ENCODE measurements at places on chromosomes 7 and 10.

DNA sequence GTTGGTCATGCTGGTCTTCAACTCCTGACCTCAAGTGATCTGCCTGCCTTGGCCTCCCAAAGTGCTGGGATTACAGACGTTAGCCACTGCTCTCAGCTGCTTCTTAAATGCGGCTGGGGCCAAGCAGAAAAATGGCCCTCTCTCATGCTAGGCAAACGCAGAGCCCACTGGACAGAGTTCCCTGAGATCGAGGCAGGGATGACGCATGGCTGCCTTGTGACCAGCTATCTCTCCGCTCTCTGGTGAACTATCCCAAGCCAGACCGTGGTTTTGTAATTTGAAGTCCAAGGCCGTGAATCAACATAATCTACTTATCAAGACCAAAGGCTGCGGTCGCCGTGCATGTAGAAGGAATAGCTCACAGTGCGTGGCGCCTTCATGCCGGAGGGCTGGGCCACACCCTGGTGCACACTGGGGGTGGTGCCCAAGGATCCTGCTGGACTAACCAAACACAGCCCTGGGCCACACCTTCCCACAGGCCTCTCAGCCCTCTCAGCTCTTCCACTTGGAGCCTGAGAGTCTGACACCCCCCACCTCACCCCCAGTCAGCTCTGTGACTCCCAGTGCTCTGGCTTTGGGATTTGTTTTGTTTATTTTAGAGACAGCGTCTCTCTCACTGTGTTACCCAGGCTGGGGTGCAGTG, 88.1 kb upstream of the CUX1 start:
- DNase-seq: peak; percentile 91

DNA sequence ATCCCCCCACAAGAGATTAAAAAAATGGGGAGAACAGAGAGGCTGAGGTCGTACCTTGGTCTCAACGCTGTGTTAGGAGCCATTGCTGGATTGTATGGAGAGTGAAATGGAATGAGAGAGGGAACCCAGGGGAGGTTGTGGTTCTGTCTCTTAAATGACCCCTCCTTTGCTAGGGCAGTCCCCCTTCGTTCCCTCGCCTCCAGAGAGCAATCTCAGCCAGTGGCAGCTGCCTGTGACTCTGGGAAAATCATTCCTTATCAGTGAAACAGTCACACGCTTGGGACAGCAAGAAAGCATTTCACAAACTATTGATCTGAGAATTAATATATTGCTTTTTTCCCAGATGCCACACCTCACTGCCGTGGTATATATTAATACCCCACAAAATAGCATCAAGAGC, 12.0 kb upstream of the CARD11 start:
- DNase-seq: no peak

DNA sequence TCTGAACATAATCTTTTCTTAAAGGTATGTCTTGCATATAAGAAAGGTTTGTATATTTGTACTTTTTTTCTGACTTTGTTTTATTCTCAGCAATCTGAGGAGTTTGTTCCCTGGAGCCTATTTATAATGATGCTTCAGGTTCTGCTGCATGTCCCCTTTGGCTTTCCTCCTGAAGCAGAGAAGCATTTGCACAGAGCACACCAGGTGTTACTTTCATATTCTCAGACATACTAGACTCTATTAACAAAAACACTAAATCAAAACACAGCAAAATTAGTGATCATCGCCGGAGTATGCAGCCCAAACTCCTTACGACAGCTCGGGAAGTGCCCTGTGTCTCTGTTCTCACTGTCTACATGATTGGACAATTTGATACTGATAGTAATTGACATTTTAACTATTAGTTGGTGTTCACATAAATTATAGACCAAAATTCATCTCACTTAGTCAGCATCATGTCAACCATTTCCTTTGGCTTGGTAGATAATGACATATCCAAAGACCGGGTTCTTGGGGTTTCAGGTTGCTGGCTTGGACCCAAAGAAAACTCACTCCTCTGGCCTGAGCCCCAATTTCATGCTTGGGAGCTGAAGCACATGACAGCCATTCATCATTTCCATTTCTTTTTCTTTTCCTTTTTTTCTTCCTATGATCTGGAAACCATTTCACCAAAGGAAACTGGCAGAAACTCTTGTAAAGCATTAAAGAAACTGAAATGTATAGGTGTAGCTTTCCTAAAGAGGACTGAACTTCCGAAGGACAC, 400.1 kb upstream of the NRP1 start:
- DNase-seq: no peak

GRCh38 chr7:106749165-106749564, 88.2 kb upstream of the CCDC71L start:
- DNase-seq: no peak

DNA sequence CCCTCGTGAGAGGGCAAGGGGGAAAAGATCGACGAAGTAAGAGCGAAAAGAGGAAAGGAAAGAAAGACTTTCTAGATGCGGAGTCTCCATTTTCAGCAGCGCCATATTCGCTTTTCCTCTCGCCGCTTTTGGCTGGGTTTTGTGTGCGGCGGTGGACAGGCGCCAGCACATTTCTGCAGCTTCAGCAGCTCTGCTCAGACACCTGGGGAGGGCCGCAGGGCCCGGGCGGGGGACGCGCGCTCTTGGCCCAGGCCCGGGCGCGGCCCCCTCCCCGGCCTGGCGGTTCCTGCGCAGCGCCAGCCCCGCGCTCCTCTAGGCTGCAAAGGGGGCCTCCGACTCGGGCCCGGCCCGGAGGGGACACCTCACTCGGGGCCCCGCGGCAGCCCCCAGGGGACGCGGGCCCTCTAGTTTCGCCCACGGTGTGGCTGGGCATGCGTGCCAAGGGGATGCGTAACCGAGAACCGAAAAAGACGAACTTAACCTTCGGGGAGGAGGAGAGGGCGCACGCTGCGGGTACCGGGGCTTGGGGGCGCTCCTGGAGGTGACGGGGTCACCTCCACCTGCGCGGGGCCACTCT, 34.5 kb upstream of the EBLN1 start:
- DNase-seq: peak; percentile 83

DNA sequence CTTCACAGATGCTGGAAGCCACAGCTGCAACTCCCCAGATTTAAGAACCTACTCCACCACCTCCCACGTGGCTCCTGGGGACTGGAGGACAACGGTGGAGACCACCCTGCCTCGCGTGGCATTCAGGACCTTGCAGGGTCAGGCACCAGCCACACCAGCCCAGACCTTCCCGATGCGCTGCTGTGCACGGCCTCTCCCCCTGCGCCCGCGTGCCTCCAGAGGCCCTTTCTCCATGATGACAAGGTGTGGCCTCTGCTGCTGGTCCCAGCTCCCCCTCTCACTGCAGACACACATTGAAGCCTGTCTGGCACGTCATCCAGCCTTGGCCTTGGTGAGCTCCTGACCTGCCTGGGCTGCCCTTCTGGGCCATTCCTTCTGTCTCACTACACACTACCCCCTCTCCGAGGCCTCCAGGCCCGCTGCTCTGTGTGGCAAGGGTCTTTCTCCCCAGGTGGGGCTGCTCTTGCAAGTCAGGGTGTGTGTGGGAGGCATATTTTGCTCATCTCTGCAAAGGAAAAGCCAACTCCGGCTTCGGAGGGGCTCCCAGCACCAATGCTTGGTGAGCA, 254.8 kb downstream of the MAD1L1 start:
- DNase-seq: no peak

GRCh38 chr10:75887992-75888680, 456.7 kb downstream of the LRMDA start:
- no peak for DNase-seq

DNA sequence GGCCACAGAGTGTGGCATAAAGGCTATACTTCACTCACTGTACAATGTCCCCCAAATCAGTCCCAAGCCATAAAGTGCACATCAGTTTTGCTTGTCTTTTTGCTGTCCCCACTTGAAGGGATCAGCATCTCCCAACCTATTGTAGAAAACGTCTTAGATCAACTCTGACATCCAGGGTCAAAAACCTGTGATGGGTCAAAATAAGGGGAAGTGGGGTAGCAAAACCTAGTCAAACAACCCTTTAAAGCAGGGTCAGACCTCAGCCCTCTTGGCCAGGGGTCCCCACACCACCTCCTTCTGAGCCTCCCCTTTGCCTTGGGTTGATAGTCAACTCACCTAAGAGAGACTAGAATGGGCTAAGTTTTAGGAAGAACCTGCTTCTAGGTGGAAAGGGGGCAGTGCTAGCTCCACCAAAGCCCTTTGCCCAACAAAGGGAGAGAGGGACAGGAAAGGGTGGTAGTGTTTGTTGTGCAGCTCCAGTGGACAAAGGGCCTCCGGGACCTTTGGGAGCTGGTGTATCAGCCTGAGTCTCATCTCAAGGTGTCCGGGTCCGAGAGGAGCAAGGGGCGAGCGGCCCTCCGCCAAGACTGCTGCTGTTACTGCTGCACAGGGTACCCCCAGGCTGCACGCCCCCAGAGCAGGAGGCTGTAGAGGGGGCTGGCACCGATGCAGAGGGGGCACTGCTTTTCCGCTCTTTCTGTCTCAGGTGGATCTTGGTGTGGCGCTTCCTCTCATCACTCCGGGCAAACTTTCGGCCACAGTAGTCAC, 3.3 kb downstream of the EGR2 start:
- no peak for DNase-seq

GRCh38 chr10:93080350-93081046, 6.8 kb downstream of the CYP26A1 start:
- DNase-seq: peak; percentile 94

DNA sequence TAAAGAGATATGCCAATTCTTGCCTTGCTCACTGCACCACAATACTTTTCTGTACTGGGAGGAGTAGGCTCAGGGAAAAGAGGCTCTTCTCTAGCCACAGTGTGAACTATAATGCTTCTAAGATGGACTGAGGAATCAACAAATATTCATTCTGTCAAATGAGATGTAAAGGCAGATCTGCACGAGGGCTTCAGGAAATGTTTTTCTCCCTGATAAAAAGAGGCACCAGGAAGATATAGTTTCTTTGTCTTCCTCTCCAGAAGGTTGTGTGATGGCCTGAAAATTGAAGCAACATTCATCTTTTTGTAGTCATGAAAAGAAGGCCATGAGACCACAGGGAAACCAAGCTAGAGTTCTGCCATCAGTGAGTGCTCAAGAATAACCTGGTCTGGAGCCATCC, 79.1 kb upstream of the NME8 start:
- DNase-seq: no peak

GRCh38 chr7:46979439-46979838, 602.5 kb downstream of the TNS3 start:
- no peak for DNase-seq

DNA sequence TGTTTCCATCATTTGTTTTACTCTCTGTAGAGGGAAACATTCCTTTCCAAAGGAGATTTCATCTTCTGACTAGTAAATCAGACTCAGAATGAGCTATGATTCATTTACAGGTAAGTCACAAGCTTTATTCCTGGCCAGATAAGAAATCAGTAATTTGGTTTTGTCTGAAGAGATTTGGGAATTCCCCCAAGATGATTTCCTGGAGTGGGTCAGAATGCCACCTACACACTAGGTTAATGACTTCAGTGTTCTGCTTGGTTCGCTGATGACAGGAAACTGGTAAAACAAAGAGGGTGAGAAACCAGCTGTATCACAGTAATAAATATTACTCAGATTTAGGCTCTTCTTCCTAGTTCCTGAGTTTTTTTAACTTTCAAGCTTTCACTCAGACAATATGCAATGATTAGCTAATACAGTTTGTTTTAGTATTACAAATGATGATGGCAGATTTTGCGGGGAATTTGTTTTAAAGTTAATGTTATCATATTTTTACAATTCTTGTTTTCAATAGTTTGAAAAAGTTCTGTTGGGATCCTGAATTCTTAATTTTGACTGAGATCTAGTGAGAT, 8.3 kb upstream of the ASZ1 start:
- no peak for DNase-seq

GRCh38 chr7:123494193-123494796, 40.1 kb downstream of the IQUB start:
- DNase-seq: peak; percentile 51

- no peak for DNase-seq
Measured at GRCh38 chr10:76911184-76911583, 726.4 kb downstream of the KCNMA1 start.

DNA sequence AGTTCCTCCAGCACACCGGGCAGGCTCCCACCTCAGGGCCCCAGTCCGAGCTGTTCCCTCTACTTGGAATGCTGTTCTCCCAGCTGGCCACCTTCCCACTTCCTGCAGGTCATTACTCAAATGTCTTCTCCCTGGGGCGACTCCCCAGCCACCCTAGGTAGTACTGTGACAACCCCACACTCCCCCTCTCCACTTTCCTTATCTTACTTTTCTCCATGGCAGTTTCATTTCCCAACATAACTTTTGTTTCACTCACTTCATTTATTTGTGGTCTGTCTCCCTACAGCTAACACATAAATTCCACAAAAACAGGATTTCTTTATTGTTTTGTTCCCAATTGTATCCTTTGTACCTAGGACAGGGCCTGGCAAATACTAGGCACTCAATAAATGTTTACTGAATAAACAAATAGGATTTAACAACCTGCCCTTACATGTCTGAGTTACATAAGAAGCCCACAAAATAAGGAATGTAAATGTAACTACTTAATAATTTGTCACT, 76.5 kb downstream of the JAZF1 start:
- no peak for DNase-seq

DNA sequence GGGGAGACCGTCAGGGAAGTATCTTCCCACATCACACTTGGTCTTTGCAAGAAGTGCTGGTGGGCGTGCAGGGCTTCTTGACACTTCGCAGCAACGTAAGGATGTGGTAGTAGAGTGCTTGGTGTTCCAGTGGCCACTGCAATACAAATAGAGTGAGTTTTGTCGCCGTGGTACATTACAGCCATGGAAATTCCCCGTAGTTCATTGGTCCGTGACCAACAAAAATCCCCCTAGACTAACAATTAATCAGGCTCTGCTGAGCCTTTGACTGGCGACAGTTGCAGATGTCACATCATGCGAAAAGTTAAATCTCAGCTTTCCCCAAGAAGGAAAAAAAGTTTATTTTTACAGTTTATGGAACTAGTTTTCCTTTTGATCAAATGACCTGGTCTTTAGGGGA, 134.7 kb downstream of the MGMT start:
- DNase-seq: no peak

DNA sequence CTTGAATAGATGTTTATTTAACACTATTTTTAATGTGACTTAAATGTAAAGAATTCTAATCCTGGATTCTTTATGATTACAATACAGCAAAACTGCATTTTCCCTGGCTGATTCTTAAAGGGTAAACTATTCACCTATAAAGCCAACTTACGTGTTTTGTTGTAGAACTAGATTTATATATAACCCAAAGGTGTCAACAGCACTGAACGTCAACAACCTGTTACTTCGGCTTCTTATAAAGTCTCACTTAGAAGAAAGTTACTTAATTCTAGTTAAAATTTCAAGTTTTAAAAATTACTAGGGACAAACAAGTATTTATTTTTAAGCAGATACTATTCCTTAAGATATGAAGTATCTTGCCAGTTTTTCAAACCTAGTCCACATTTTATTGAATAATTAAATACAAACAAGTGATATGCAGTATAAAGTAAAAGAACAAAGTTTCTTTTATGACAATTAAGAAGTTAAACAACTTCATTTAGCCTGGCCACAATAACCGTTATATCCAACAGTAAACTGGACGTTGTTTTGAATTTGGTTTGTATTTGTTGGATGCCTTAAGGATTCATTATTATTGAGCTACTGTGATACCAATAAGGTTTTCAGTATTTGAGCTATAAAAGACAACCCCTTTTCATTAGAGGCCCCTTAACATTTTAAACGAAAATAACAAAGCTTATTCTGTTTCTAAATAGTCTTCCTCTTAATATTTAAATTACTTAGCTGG, 83.1 kb downstream of the SNX10 start:
- DNase-seq: no peak

GRCh38 chr7:149871576-149871975, 2.2 kb upstream of the ATP6V0E2 start:
- peak; percentile 45 for DNase-seq

GRCh38 chr7:131673576-131673975, 117.1 kb upstream of the PODXL start:
- no peak for DNase-seq

GRCh38 chr10:104548090-104548489, 93.0 kb upstream of the SORCS3 start:
- no peak for DNase-seq
